ENCODE measurements at places on chromosomes 4 and X.

DNA sequence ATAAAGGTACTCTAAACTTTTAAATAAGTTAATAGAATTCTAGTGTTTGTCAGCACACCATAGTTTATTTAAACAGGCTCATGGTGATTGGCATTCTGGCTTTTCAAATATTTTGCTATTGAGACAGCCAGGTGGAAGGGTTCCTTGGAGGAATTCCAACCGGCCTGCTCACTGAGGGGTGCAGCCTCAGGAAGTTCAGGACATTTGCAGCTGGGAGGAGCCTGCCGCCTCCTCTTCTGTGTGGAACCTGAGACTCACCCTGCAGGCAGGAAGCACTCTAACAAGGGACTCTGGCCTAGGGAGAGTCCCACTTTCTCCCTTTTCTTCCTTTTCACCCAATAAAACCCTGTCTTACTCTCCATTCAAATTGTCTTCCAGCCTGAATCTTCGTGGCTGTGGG lies 1328.0 kb downstream of the FSTL5 start:
- DNase-seq: no peak

DNA sequence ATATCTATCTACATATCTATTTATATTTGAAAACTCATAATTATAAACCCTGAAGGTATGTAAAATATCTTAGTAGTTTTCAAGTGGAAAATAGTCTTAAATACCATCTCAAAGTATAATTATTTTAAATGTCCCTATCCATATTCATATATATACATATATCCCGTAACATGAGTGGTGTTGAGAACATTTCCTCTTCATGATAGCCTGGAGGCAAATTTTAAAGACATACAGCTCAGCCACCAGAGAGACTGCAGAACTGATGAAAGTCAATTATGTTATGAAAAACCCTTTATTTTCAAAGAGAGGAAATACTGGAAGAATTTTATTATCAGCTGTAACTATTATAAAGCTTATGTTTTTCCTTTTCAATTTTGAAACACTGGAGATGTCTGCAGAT lies 1806.7 kb upstream of the PCDH7 start:
- no peak for DNase-seq

- DNase-seq: no peak
Measured at GRCh38 chr4:6395466-6396228, 76.8 kb downstream of the PPP2R2C start.

- DNase-seq: no peak
Measured at GRCh38 chrX:47611489-47611888, 8.2 kb downstream of the SYN1 start.

DNA sequence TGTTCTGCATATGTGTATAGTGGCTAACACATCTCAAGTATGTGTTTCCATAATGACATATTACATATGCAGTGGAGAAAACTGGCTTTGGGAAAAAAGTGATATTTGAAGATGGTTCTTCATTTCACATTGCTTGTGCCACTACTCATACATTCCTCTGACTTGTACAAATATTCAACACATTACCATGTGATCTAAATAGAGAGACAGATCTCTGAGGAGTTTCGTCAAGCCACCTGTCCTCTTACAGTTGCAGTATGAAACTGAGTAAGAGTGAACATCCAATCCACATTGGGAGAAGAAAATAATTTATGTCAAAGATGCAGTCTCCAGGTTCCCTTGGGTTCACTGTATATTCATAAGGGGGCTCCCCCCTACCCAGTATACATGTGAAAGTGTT lies 123.9 kb downstream of the KDR start:
- DNase-seq: no peak

All from stimulated activated CD4-positive, alpha-beta T cell treated with anti-CD3 and anti-CD28 coated beads, Interleukin-12 subunit alpha, Interleukin-12 subunit beta, amount 100 ng/mL, for 48 hours (primary cell).